ENCODE measurements at places on chromosomes 1 and 21. TPM values are rescaled to one million over a fixed set of nuclear protein-coding genes. Genes with fewer than 3 reads are reported as not detected.

TSPAN1 gene
- 137 TPM for total RNA-seq

ACTL8 gene
- total RNA-seq = not detected

RCSD1 gene
- 18.4 TPM for total RNA-seq

SPATC1L gene
- total RNA-seq = 6.9 TPM

FASLG gene
- total RNA-seq = 0.83 TPM

RWDD3 gene
- total RNA-seq = 18.8 TPM

OPTC gene
- total RNA-seq = not detected

TMCC2 gene
- 2.8 TPM for total RNA-seq

PTPRU gene
- 17.7 TPM for total RNA-seq

CAMK1G gene
- total RNA-seq = 0.12 TPM

PLA2G5 gene
- total RNA-seq = 4.9 TPM

THEM5 gene
- total RNA-seq = not detected

F5 gene
- 154 TPM for total RNA-seq

OR6K3 gene
- total RNA-seq = not detected

CDK11B gene
- 24.2 TPM for total RNA-seq

KCNE2 gene
- total RNA-seq = not detected

NID1 gene
- total RNA-seq = 89.4 TPM

NR5A2 gene
- total RNA-seq = 49.0 TPM

TSACC gene
- not detected for total RNA-seq

ABCG1 gene
- total RNA-seq = 19.5 TPM

CALML6 gene
- 0.32 TPM for total RNA-seq

MPZ gene
- 9.0 TPM for total RNA-seq

KIF17 gene
- 4.7 TPM for total RNA-seq

CELA3B gene
- total RNA-seq = 13.7 TPM

GJA9 gene
- 0.26 TPM for total RNA-seq

Measured in mucosa of gallbladder (tissue), 1 donor.